Caco-2 (cell line): ENCODE measurements at places on chromosomes 6 and 20. TPM values are rescaled to one million over a fixed set of nuclear protein-coding genes. Genes with fewer than 3 reads are reported as not detected.

- no peaks in the 10 kb centered on the region for H3K27me3 ChIP-seq
- no peaks in the 10 kb centered on the region for H3K36me3 ChIP-seq
- DNase-seq = no peak
- H3K27ac ChIP-seq = no peak overlapping the region
Measured at GRCh38 chr6:137489046-137490005, 4.9 kb downstream of the OLIG3 start.

The BMP5 gene
- 0.48 and 0.49 TPM in 2 replicates for total RNA-seq

DNA sequence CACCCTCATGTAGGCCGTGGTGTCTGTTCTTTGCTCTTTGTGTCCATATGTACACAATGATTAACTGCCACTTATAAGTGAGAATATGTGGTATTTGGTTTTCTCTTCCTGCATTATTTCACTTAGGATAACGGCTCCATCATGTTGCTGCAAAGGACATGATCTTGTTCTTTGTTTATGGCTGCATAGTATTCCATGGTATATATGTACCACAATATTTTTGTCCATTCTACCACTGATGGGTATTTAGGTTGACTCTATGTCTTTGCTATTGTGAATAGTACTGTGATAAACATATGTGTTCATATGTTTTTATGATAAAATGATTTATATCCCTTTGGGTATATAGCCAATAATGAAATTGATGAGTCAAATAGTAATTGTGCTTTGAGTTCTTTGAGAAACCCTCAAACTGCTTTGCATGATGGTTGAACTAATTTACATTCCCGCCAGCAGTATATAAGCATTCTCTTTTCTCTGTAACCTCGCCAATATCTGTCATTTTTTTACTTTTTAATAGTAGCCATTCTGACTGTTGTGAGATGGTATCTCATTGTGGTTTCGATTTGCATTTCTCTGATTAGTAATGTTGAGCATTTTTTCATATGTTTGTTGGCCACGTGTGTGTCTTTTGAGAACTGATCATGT, 174.4 kb upstream of the NT5E start:
- DNase-seq = no peak
- no peak overlapping the region for H3K4me3 ChIP-seq
- H3K27ac ChIP-seq = no peak overlapping the region
- H3K27me3 ChIP-seq = no peaks in the 10 kb centered on the region
- H3K36me3 ChIP-seq = no peaks in the 10 kb centered on the region
- no peaks in the 10 kb centered on the region for H3K4me1 ChIP-seq

The GNRH2 gene
- total RNA-seq = 0.74 TPM in 1 of 2 replicates, not detected in the other

DNA sequence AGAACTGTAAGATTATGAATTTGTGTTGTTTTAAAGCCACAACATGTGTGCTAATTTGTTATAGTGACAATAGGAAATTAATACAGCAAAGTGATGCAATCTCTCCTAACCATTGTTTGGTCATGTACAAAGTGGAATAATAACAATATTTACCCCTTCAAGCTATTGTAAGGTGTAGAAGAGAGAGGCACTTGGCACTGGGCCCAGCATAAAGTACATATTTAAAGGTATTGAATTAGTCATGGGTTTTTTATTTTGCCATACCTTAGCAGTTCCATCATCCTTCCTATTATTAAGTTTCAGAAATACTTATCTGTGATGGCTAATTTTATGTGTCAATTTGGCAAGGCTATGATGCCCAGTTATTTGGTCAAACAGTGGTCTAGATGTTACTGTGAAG, 322.4 kb upstream of the TSHZ2 start:
- no peaks in the 10 kb centered on the region for H3K36me3 ChIP-seq
- DNase-seq = no peak
- H3K4me1 ChIP-seq = peaks cover 3% of the 10 kb centered on the region; the same call in 1 of the 2 replicates

The HLA-DQB1 gene
- not detected in 2 replicates for total RNA-seq

GRCh38 chr20:4774207-4774606, 52.5 kb downstream of the PRND start:
- H3K27me3 ChIP-seq = no peaks in the 10 kb centered on the region
- H3K4me1 ChIP-seq = no peaks in the 10 kb centered on the region
- DNase-seq = no peak
- H3K4me3 ChIP-seq = no peak overlapping the region
- H3K36me3 ChIP-seq = no peaks in the 10 kb centered on the region
- no peak overlapping the region for H3K27ac ChIP-seq

GRCh38 chr6:30880698-30881252, 3.5 kb upstream of the DDR1 start:
- no peak overlapping the region for H3K4me3 ChIP-seq
- DNase-seq = no peak
- peak overlapping the region; percentile 70 for H3K27ac ChIP-seq
- no peaks in the 10 kb centered on the region for H3K27me3 ChIP-seq

DNA sequence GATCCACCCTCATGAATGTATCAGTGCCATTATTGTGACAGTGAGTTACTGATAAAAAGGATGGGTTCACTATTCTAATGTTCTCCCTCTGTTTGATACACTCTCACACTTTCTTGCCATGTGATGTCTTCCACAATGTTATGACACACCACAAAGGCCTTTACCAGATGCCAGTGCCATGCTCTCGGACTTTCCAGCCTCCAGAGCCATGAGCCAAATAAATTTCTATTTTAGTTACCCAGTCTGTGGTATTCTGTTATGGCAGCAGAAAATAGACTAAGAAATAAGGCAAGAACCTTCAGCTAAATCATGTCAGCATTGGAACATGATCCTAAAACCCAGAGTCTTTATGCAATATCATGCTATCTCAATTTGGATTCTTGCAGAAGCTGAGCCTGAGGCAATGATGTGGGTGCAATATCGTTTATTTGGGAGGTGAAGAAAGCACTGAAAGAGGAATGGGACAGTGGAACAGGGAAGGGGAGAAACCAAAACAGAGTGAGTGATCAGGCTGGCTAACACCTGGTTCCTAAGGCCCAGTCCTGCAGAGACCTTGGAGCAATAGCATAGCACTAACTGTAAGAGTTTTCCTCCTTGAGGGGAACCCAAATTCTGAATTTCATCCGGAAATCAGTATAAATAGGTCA, 130.4 kb upstream of the LRFN2 start:
- no peak overlapping the region for H3K27ac ChIP-seq
- no peak overlapping the region for H3K4me3 ChIP-seq
- peaks cover 32% of the 10 kb centered on the region for H3K4me1 ChIP-seq
- no peaks in the 10 kb centered on the region; the same call in 1 of the 2 replicates for H3K36me3 ChIP-seq

The GLP1R gene
- not detected in 2 replicates for total RNA-seq

The GRM1 gene
- total RNA-seq = not detected in 2 replicates

DNA sequence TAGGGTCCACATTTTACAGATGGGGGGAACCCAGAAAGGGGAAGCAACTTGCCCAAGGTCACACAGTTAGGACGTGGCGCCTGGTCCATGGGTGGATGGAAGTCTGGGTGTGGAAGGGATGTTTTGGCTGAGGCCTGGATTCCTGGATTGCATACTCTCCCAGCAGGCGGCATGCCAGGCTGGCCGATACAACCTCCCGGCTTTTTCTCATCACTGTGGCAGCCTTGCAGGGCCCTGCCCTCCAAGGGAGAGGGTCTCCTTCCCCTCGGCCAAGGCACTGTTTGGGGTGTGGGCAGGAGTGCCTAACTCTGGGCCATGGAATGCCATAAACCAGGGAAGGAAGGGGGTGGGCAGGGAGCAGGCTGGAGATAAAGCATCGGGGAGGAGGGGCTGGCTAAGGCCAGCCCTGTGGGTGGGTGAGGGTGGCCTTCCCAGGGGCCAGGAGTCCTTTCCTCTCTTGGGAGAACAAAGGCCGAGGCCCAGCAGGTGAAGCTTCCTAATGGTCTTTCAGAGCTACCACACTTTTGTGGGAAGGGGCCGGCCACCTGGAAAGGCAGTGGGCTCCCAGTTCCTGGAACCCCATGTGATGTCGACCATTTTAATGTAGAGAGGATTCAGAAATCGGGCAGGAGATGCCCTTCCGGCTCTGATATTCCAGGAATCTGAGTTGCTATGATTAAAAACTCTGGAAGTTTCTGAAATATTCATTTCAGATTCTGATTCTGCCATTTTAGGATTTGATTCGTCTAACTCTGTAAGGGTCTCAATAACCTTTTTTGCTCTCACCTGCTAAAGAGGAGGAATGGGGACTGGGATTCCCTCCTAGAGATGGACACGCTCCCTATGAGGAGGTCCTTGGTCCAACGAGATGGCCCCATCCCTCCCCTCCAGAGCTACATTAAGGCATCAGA, 4.2 kb downstream of the FOXS1 start:
- peaks cover 4% of the 10 kb centered on the region for H3K4me1 ChIP-seq
- H3K27ac ChIP-seq = no peak overlapping the region
- H3K36me3 ChIP-seq = no peaks in the 10 kb centered on the region
- DNase-seq = no peak

The FAM217A gene
- total RNA-seq = not detected in 2 replicates

DNA sequence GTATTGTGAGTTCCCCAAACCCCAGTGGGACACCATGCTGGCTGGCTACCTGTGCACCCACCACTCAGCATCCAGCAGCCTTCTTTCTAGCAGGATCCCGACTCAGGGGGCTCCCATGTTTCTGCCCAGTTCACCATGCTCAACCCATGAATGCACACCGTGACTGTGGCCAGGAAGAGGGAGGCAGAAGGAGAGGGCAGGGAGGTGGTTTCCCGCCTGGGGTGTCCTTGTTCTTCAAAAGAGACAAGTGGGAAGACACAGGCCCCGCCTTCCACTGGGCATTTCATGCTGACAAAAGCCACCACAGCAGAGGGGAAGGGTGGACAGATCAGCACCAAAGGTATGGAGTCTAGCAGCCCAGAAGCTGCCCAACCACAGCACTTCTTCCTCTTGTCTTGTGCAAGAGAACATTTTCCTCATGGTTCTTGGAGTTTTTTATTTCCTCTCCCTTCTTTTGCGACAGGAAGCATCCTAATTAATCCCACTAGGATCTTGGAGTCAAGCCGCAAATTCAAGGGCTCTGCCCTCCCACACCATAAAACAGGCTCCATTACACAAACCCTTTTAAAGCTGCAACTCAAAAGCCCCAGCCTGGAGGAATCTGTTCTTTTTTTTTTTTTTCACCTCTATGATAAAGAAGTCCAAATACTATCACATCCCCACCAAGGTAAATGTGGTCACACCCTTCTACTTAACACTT, 13.5 kb upstream of the ANKRD60 start:
- H3K27me3 ChIP-seq = no peaks in the 10 kb centered on the region
- H3K4me3 ChIP-seq = no peak overlapping the region
- DNase-seq = no peak
- no peaks in the 10 kb centered on the region for H3K36me3 ChIP-seq

GRCh38 chr20:428658-429200, 20.6 kb downstream of the RBCK1 start:
- no peaks in the 10 kb centered on the region for H3K27me3 ChIP-seq
- DNase-seq = peak; percentile 52
- no peaks in the 10 kb centered on the region for H3K36me3 ChIP-seq
- no peaks in the 10 kb centered on the region for H3K4me1 ChIP-seq

- H3K27me3 ChIP-seq = no peaks in the 10 kb centered on the region
- no peak overlapping the region for H3K4me3 ChIP-seq
- H3K4me1 ChIP-seq = peaks cover 32% of the 10 kb centered on the region
- peak overlapping the region; percentile 30 for H3K27ac ChIP-seq
- peaks cover 2% of the 10 kb centered on the region; the same call in 1 of the 2 replicates for H3K36me3 ChIP-seq
- DNase-seq = peak; percentile 87
Measured at GRCh38 chr6:41767112-41767833, 12.4 kb downstream of the FRS3 start.

DNA sequence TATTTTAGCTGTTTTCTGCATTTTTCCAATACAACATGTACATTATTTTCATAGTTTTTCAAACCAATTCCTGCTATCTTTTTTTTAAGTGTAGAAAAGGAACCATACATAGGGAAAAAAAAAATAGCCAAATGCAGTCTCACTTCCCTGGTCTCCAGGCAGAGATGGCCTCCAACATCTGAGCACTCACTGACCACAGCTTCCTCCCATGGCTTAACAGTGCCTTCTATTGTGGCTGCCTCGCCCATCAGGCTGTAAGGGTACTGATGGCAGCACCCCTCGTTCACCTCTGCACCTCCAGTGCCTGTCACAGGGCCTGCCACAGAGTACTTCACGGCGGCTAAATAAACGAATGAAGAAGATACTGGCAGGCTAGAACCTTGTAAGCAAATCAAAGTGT, 591.1 kb downstream of the PTPRT start:
- H3K27me3 ChIP-seq = no peaks in the 10 kb centered on the region; the same call in 1 of the 2 replicates
- no peak overlapping the region for H3K4me3 ChIP-seq
- DNase-seq = no peak

The SLC32A1 gene
- not detected in 2 replicates for total RNA-seq

GRCh38 chr6:13471184-13471583, 16.2 kb downstream of the GFOD1 start:
- DNase-seq = no peak
- no peaks in the 10 kb centered on the region for H3K36me3 ChIP-seq
- no peak overlapping the region for H3K27ac ChIP-seq
- H3K27me3 ChIP-seq = no peaks in the 10 kb centered on the region

- H3K4me1 ChIP-seq = no peaks in the 10 kb centered on the region
- no peaks in the 10 kb centered on the region for H3K36me3 ChIP-seq
- DNase-seq = no peak
Measured at GRCh38 chr20:41861772-41862422, 243.7 kb upstream of the CHD6 start.

DNA sequence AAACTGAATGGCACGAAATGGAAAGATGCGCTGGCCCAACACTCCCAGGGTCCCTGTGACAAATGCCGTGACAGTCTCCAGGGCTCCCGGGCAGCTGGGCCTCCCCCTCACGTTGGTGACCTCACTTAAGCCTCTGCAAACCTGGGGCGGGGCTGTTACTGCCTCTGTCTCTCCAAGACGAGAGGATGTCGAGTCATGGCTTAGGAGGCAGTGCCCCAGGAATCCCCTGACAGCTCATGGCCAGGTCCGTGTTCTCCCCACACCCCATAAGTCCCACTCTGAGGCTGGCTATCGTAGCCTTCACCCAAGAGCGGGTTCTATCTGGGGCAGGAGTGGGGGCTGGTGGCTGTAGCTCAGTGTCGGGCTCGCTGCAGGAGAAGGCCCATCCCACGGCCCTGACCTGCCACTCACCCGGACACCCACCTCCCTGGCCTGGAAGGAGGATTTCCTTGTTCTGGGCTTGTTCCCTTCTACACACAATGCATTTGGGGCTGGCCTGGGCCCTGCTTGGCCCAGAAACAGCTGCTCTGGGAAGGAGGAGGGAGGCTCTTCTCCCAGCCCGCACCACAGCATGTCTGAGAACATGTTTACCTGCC, 5.6 kb upstream of the RPS21 start:
- no peaks in the 10 kb centered on the region for H3K27me3 ChIP-seq
- H3K4me3 ChIP-seq = no peak overlapping the region
- H3K4me1 ChIP-seq = peaks cover 43% of the 10 kb centered on the region
- peak overlapping the region; percentile 9 for H3K27ac ChIP-seq

DNA sequence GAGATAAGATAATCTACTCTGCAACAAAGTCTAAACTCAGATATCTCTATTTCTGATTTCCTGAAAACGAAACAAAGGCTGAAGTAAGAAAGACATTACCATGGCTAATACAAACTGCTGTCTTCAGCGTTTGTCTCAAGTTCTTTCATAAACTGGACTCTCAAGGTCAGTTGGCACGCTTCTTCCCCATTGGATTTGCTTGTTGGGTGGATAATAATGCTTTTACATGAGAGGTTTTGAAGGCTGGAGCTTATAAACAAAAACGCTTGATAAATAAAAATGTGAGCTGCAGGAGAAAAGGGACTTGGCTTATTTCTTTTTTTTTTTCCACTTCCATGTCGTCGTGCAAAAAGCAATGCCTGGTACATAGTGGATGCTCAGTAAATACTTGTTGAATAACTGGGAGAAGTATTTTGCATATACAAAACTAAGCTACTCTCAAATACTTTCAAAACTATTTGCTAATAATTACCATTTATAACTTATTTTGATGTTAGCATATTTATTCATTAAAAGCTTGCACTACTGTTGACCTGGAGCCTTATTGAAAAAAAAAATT, 65.7 kb upstream of the EEF1A1 start:
- H3K36me3 ChIP-seq = no peaks in the 10 kb centered on the region
- H3K27me3 ChIP-seq = no peaks in the 10 kb centered on the region
- H3K27ac ChIP-seq = peak overlapping the region; percentile 95
- DNase-seq = no peak

The ABHD16B gene
- total RNA-seq = 0.27 TPM in 1 of 2 replicates, not detected in the other

The CEP57L1 gene
- 11.0 and 12.7 TPM in 2 replicates for total RNA-seq
